GM23338 (cell line): ENCODE measurements at places on chromosomes 12 and 14.
A peak's percentile ranks its signal among the peaks of the same experiment; 100 is the strongest.

DNA sequence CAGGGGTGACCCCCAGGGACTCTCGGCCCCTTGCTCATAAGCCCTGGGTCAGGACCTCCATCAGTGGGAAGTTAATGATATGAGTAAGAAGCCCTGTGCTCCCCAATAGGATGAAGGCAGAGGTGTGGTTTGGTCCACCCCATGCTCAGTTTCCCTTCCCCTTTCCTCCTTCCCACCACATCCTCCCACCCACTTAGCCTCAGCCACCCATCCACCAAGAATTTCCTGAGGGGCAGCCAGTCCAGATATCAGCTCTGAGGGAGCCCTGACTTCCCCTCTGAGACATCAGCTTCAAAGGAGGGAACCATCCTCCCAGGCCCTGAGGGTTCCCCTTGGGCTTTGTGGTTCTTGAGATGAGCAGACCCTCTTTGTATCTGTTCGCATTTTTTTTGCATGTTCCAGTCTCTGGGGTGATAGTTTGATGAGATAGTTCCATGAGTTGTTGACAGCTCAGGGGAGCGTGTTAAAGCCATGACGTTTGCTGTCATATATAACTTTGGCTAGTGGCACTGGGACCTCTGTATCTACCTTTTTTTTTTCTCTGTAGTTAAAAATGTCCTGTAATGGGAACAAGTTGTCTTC lies 71.2 kb downstream of the LGMN start:
- DNase-seq: no peak

GRCh38 chr12:58580095-58580494 lies 340.2 kb downstream of the LRIG3 start:
- no peak for DNase-seq

GRCh38 chr12:131905081-131905629 lies 10.7 kb downstream of the ULK1 start:
- no peak for DNase-seq

DNA sequence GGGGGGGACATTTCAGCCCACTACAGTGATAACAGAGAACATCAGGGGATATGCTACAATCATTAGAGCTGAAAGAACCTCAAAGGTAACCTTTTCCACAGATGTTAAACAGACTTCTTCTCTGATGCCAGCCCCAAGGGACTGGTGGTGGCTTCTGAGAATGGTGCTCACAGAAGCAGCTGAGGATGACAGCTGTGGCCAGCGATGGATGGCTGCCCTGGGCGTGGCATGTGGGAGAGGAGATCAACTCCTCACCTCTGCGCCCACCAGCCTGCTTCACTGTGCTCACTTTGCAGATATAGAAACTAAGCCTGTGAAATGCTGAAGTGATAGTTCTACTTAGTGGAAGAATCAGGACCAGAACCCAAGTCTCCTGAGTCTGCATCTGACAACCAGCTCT lies 33.0 kb downstream of the FOXN3 start:
- DNase-seq: no peak

DNA sequence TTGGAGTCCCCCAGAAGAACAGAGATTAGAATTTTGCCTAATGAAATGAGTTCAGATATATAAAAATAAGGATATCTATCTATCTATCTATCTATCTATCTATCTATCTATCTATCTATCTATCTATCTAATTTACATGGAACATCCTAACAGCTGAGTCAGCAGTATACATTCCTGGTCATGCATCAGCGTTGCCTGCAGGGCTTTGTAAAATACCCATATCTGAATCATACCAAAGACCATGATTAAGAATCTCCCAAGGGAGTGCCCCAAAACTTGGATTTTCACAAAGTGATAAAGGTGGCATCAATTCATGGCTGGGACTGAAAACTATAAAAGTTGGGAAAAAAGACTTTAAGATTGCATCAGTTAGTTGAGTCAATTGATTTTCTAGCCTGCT lies 32.7 kb upstream of the SYT10 start:
- DNase-seq: no peak

DNA sequence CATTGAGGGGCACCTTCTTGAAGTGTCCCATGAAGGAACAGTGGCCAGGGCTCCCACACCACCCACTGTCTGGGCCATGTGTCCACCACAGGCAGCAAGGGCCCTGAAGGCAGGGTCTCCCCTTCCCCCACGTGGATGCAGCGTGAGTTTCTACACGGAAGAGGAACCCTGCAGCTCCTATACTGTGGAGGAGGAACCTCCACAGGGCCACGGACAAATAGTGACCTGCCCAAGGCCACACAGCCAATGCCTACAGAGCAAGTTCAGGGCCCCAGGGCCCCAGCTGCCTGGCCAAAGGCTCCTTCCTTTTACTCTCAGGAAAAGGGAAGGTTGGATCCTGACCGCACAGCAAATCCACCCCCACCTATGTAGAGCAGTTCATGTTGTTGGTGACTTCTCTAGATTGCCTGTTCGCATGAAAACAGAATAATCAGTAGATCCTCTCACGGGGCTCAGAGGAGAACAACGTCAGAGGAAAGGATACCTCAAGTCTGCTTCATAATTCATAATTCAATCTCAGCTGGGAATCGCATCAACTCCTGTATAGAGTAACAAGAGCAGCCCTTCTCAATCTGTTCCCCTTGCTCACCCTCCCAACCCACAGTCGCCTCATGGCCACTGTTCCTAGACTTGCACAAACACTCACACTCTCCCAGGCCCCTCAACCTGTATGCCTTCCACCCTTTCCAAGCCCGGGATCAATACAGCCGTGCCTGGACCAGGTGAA lies 11.1 kb upstream of the KRT73 start:
- DNase-seq: no peak

GRCh38 chr12:105100998-105101397 lies 6.5 kb upstream of the WASHC4 start:
- DNase-seq: no peak

DNA sequence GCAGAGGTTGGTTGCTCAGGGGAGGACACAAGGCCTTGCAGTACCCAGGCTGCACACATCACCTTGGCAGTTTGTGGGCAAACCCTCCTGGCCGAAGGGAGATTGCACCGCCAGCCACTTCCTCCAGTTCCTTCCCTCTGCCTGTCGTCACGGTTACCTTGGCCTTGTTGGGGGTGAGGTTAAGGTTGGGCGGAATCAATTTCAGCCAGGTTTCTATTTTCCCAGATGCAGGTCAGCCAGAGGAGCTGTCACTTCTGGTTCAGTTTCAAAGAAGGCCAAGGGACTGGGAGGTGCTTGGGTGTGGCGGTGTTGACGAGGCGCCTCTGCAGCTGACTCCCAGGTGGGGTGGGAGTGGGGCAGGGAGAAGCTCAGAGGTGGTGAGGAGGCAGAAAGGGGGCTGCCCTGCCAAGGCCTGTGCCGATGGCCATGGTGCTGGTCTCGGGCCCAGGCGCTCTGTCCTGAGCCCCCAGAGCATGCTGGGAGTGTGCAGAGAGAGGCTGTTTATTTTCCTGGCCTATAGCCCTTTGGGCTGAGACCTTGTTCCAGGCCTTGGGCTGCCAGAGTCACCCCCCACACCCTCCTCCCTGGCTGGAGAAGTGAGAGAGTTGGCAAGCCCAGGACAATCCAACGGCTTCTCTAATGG lies 31.4 kb downstream of the JDP2 start:
- DNase-seq: peak; percentile 40

DNA sequence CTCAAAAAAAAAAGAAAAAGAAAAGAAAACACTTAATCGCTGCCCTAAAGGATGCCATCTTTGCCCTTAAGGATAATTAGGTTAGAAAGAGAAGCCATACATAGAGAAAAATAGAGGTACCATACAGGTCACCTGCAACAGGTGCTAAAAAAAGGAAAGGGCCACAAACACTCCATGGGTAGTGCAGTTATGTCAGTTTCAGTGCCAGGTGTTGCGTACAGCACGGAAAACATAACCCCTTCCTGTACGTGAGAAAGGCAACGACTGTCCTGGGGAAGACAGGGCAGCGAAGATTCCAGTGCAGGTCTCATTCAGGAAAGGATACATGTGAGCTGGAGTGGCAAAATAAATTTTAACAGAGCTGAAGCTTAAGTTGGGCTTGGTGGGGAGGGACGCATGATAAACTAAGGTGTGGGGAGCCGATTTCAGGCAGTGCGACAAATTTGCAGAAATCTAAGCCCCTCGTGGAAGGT lies 553 bp upstream of the DAZAP2 start:
- DNase-seq: no peak

DNA sequence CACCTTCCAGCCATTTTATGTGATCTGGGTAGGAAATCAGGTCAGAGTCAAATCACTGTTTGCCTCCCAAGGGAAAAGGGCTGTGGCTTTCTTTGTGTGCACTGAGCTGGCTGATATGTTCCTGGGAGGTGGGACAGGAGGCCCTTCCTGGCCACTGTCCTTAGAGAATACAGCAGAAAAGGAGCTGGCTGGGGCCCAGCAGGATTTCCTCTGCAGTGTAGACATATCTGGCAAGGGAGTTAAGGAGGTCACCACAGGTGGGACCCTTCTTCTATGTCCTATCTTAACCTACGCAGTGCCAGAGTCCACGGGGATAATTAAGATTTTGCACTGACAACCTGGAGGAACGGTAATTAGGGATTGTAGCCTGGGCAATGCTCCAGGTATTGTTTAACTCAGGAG lies 145.3 kb downstream of the NTF3 start:
- DNase-seq: no peak

GRCh38 chr12:87413784-87414183 lies 615.4 kb downstream of the C12orf50 start:
- DNase-seq: no peak

DNA sequence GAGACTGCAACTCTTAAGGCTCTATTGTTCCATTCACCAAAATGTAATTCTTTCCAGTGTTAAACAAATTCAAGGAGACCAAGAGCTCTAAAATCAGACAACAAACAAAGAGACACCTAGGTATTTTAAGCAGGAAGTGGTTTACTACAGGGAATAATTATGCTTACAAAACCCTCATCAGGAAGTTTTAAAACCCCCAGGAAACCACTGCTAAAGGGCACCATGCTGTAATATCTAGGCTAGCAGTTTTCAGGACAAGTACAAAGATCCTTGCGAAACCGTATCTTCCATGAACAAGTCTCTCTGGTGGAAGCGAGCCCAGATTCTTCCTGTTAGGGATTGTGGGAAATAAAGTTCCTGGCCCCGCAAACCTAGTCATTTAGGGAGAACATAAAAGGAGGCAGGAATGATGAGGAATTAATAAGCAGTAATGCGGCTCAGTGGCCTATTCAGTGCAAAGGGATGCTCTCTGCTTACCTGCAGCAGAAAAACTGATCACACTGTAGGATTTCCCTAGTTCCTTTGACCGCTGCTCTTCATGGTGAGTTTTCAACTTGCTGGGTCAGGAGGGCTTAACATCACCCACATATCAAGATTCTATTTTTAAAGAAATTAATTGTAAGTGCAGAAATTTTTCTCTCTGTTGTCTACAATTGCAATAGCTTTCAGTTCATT lies 42.8 kb downstream of the ACSM4 start:
- peak; percentile 3 for DNase-seq

DNA sequence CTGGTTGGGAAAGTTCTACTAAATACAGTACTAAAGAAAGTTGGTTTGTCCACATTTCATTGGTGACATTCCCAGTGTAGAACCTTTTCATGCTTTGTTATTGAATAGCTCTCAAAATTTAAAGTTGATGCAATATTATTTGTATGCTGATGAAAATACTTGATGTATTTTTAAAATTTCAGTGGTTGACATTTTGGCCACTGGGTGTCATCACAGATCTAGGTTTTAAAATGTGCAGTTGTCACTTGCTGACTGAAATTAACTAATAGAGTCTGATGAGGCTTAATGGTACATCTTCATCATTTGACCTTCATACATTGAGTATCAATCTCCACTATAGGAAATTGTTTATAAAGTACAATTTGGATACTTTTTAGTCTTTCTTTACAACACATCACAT lies 37.1 kb downstream of the CMAS start:
- DNase-seq: peak; percentile 32

GRCh38 chr12:80041071-80041470 lies 58.3 kb upstream of the OTOGL start:
- DNase-seq: no peak

DNA sequence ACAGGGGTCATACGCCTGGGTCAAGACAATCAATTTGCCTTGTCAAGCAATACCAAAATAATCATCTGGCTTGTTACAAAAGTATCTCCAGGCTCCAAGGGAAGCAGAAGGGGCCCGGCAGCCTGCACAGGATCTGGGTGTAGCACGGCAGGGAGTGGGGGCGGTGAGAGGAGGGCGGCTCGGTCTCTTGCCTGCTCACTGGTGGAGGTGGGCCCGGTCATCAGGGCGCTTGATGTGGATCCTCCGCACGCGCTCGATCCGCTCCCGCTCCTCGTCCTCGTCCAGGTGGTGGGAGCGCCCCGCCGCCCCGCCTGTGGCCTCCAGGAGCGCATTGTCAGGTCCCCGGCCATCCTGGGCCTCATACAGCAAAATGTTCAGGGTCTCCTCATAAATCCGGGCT lies 25.7 kb downstream of the KCTD10 start:
- DNase-seq: no peak

DNA sequence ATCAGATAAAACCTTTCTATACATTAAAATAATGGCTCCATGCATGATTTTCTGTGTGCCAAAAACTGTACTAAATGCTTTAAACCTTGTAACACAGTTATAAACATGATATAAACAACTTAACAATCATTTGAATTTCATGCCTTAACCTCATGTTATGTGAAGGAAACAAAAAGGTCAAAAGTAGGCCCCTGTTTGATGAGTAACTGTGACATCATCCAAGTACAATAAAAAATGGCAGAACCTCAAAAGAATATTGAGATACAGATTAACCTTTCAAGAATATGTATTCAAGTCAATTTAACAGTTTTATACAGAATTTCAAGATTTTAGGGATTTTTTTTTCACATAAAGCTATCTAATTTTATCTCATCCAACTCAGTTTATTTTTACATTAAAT lies 310.7 kb upstream of the DCN start:
- DNase-seq: no peak

- DNase-seq: peak; percentile 76
Observed at GRCh38 chr14:51738754-51739153, 87.0 kb downstream of the FRMD6 start.

DNA sequence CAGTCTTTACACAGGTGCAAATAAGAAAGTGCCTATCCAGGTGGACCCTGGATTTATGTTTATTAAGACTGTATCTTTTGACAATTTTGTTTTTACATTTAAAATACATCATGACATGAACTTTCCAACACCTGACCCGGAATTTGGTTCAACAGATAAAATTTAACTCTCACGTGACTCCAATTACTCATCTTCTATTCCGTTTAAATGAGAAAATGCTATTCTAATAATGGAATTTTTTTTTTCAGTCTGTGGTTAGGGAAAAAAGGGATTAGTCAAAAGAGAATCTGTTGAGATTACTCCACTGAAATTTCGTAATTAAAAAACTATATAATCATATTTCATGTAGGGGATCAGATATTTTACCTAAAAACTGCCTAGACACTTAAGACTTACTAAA lies 11.1 kb downstream of the VPS37B start:
- no peak for DNase-seq
